Activated naive CD8-positive, alpha-beta T cell treated with anti-CD3 and anti-CD28 coated beads for 36 hours (primary cell): ENCODE measurements at places on chromosomes 16 and 17.
A peak's percentile ranks its signal among the peaks of the same experiment; 100 is the strongest.

- no peak for DNase-seq
Observed at GRCh38 chr16:53094013-53094630, 39.3 kb downstream of the CHD9 start.

DNA sequence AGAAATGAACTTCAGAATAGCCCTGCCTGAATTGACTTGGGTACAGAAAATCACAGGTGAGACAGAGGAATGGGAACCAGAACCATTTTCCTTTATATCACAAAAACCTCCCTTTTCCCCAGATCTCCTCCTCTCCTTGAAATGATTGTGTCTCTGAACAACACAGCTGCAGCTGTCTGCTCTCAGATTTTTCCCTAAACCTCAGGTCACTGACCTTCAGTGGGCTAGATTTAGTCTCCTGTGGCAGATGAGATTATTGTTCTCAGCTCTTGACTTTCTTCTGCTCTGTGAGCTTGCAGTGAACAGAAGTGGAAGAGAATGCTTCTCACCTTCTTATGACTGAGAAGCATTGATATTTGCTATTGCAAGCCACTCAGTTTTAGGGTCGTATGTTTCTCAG, 92.3 kb upstream of the FAM20A start:
- no peak for DNase-seq

DNA sequence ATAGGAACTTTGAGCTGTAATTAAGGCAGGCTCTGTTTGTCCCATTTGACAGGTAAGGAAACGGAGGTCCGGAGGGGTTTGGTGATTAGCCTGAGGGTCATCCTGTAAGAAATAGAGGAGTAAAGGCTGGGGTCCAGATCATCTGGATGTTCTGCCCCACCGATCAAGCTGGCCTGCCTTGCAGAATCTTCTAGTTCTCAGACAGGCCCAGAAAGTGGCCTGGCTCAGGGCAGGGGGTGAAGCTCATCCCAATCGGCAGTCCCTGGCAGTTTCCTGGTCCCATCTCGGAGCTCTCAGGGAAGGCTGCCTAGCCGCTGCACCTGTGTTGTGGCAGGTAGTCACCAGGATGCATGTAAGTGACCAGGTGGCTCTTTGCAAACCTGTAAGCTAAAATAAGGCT, 4.2 kb downstream of the PIMREG start:
- no peak for DNase-seq

GRCh38 chr17:17363638-17364337, 60.6 kb downstream of the NT5M start:
- no peak for DNase-seq

DNA sequence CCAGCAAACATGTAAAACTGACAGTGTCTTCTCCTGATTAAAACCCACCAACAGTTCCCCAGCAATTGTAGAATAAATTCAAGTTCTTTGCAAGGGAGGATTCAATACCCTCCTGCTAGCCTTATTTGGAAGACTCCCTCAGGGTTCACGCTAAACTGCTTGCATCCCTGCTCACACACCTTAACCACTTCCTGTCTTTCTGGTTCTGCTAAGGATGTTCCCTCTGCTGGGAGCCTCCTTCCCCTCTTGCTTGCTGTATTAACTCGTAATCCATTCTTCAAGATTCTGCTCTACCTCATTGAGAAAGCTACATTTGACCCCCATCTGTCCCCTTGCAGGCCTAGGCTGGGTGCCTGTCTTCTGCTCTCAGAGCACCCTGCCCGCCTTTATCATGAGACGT, 2.3 kb upstream of the SHISA6 start:
- DNase-seq, result no peak

DNA sequence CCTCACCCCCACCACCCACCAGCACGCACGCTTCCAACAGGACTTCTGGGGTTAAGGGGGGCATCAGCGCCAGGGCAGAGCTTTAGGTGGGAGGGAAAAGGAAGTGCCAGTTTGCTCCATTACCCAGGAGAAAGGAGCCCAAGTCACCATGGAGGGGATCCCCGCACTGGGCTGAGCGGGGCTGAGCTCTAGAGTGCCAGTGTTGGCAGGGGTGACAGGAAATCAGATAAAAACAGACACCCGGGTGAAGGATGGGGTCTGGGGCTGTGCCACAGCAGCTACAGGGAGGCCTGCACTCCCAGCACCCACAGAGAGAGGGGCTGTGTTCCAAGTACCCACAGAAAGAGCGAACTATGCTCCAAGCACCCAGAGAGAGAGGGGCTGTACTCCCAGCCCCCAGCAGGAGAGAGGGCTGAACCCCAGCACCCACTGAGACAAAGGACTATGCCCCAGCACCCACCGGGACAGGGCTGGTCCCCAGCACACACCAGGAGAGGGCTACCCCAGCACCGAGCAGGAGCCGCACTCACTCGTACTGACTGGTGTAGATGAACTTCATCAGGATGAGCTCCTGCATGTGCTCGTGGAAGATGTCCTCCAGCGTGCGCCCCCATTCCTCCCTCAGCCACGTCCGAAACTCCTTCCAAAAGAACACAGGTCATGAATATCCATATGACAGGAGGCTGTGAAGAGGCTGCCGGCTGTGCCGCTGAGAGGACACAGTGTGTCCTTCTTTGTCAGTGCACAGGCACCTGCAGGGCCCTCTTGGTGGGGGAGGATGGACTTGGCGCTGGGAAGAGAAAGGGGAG, 18.6 kb upstream of the C16orf95 start:
- DNase-seq, result no peak

DNA sequence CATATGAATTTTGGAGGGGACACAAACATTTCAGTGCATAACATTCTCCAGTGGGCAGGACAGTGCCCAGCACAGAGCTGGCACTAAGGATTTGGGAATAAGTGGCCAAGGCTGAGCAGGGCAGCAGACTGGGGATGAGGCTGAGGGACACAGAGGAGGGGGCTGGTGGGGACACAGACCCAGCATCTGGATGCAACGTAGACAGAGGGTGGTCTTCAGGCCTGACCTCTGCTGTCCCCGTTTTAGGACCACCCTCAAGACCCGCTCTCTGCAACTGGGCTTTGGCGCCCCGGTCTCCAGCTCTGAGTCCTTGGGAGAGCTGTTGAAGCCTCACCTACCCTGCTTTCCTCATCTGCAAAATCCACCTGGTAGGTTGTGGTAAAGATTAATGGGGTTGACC, 3.3 kb upstream of the PRSS33 start:
- DNase-seq, result no peak

- DNase-seq, result no peak
Observed at GRCh38 chr17:48624544-48625494, 1.3 kb downstream of the HOXB9 start.

DNA sequence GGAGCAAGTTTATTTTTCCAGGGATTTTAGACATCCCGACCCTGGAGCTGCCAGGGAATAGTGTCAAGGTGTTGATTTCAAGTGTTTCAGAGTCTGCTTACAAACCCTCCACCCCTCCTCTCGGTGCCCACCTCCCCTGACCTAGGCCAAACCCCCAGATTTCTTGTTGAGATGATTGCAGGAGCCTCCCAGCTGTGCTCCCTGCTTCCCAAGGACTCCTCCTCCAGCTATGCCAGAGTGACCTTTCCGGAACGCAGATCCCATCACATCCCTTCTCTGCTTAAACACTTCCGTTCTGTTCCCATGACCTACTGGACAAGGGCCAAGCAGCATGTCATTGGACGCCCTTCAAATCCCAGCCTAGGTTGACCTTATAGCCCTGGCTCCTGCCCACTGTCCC, 23.7 kb upstream of the CDH1 start:
- no peak for DNase-seq

DNA sequence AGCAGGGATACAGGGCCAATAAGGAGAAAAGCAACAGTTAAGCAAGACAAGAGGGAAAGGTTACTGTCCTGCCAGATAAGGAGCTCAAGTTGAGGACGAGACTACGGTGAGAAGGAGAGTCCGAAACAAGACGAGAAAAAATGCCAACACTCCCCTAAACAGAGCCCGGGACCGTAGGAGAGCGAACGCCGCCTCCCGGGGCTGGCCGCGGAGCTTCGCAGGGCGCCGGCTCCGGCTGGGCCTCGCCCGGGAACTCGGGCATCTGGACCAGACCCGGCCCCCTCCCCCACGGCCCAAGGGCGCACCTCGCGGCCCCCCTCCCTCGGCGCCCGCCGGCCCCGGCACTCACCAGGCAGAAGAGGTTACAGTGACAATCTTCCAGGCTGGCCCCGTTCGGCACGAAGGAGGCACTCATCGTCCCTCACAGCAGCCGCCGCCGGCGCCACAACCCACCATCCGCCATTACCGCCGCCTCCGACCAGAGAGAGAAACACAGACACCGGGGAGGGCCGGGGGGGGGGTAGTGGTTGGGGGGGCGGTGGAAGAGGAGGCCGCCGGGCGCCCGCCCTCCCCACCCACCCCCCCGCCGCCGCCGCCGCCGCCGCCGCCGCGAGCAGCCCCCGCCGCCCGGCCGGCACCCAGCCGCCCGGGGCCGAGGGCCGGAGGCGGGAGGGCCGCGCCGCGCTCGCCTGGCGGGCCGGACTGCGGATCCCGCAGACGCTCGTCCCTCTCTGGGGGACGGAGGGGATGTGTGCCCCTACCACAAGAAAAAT, at the start of gene MED13:
Gene MED13 (minus strand): TSS at position 488 of the 773 bp plus-strand sequence. CDS start 73 bp downstream, at position 415.
- peak; percentile 57 for DNase-seq

- no peak for DNase-seq
Observed at GRCh38 chr17:76530095-76530723, 7.3 kb downstream of the CYGB start.

DNA sequence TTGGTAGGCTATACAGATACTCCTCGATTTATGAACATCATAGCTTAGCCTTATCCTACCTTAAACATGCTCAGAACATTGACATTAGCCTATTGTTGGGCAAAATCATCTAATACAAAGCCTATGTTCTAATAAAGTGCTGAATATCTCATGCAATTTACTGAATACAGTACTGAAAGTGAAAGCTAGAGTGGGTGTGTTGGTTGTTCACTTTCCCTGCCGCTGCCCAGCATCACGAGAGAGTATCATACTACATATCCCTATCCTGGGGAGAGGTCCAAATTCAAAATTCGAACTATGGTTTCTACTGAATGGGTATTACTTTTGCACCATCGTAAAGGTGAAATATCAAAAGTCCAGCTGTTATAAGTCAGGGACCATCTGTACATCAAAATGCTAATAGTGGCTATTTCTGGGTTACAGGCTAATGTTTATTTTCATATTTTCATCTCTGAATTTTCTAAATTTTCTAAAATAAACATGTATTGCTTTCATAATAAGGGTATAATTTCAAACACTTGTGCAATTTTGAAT, 54.5 kb downstream of the NACA2 start:
- DNase-seq, result no peak

DNA sequence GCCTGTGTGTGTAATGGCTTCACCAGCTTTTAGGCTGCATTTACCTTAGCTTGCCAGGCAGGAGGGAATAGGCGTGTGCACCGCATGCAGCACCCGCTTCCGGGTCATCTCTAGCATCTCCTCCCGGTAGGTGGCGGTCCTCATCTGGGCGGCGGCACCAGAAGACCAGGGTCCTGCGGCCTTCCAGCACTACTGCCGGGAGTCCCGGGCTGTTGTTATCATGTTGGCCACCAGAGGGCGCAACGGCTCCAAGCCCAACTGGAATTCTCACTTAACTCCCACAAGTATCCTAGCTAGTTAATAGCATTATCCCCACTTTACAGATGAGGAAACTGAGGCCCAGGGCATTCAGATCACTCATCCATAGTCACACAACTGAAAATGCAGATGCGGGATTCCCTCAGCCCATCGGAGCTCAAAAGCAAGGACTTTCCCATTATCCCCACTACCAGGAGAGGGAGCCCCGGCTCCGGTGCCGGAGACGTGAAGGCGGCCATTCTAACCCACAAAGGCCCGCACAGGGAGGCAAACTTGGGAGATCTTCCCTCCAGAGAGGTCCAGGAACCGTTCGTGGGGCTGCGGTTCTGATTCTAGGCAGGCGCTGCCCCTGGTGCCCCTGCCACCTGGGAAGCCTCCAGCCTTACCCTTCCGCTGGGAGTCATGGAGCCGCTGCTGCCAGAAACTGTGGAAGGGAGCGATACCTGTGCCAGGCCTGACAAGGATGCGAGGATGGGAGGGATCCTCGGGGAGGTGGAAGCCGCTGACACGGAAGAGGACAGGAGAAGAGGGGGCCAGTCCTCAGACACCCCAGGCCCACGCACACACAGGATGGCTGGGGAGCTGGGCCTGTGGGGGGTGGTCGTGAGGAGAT, 23.9 kb downstream of the LGALS9 start:
- peak; percentile 81 for DNase-seq

DNA sequence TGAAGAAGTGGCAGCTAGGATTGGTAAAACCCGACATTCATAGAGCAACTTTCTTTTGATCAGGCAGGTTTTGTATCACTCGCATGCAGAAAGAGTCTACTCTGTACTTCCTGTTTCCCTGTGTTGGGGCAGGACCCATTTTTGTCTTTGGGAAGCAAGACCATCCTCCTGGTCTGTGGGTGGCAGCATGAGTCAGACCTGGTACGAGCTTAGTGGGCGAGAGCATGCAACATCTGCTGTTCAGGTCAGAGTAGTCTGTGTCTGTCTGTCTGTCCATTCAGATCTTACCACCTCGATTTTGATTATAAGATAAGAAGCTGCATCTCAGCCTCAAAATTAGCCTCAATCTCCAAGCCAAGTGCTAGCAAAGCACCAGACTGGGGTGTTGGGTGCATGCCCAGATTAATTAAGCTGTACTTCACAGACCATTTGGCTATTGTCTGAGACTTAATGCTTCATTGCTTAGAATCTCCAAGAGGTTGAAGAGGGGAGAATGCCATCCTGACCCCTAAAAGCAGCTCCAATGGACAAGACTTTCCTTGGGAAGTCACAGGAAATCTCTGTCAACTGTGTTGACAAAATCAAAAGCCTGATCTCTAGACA, 110.9 kb downstream of the XYLT1 start:
- peak; percentile 62 for DNase-seq

DNA sequence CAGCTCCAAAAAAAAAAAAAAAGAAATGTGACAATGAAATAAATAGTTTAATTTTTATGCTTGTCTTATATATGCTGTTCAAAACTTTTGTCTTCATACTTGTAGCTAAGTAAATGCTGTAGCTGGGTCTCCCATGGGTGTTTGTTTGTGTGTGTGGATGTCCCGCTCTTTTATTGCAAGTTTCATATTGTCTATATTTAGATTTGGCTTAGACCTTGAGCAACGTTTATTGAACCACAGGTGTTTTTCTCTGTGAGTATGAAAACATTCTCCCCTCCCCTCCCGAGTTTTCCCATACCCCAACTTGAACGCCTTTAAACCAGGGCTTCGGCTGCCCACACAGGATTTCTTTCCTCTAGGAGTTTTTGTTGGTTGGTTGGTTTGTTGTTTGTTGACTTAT, 45.2 kb downstream of the MFSD11 start:
- no peak for DNase-seq

GRCh38 chr17:76911299-76912017, 43.3 kb downstream of the MGAT5B start:
- DNase-seq, result no peak

GRCh38 chr16:86426063-86426642, 84.2 kb upstream of the FOXF1 start:
- DNase-seq, result no peak

GRCh38 chr17:67109111-67109510, 64.8 kb downstream of the CACNG1 start:
- no peak for DNase-seq

- no peak for DNase-seq
Observed at GRCh38 chr16:48269011-48269410, 21.7 kb upstream of the ABCC11 start.

GRCh38 chr17:67992548-67993152, 3.6 kb downstream of the C17orf58 start:
- DNase-seq, result no peak
